ENCODE measurements at places on chromosomes 1 and 21. TPM values are rescaled to one million over a fixed set of nuclear protein-coding genes. Genes with fewer than 3 reads are reported as not detected.

The OR6N1 gene
- total RNA-seq: not detected

The SPATC1L gene
- 9.9 TPM for total RNA-seq

The GBP6 gene
- total RNA-seq: not detected

The KCNH1 gene
- total RNA-seq: 3.2 TPM

Measured in sciatic nerve (tissue), 2 donors.